ENCODE measurements at places on chromosomes 4 and X.

DNA sequence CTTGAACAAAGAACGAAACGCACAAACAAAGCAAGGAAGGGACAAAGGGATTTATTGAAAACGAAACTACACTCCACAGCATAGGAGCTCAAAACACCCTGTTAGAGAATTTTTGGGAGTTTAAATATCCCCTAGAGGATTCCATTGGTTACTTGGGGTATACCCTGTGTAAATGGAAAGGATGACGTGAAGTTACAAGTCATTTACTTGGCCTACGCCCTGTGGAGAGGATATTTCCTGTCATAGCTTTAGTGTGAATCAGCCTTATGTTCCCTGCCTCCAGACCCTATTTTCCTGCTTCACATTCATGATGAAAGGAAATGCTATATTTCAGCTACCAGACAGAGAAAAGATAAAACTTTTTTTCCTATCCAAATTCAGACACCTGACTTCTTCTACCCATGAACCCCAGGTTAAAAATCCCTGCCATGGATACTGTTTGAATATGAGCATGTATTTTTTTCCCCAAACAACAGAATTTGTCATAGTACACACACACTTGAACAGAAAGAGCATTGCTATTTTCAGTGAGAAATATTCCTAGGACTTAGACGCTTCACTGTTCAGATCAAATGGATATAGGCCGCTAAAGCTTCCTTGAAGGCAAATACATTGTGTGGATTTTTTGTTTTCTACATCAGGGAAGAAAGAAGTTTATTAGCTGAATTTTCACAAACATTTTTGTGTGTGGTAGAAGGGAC, 20.4 kb downstream of the PIN4 start:
- DNase-seq = no peak
- no peak overlapping the region for H3K27ac ChIP-seq
- no peaks in the 10 kb centered on the region for H3K27me3 ChIP-seq
- no peaks in the 10 kb centered on the region for H3K4me1 ChIP-seq

DNA sequence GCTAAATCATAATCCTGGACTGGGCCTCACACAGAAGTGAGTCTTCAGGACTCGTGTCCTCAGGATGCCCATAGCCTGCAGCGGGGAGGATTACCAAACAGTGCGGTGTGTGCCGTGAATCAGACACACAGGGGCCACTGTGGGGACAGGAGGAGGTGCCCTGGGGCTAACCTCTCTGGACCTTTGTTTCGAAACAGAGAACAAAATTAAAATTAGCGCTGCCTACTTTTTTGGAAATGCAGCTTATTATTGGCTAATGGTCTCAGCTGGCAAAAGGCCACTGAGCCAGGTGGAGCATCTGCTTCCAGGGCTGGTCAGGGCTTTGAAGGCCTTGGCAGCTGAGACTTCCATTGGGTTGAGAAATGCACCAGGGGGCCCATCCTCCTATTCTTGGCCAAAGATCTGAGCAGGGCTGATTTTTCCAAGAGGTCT, 236.2 kb downstream of the EVC2 start:
- no peak overlapping the region for H3K4me3 ChIP-seq
- no peaks in the 10 kb centered on the region for H3K36me3 ChIP-seq
- DNase-seq = no peak
- H3K27me3 ChIP-seq = no peaks in the 10 kb centered on the region
- H3K27ac ChIP-seq = no peak overlapping the region

GRCh38 chr4:101221294-101221693, 126.0 kb downstream of the PPP3CA start:
- no peak for DNase-seq
- no peaks in the 10 kb centered on the region for H3K27me3 ChIP-seq
- H3K4me3 ChIP-seq = no peak overlapping the region
- H3K36me3 ChIP-seq = no peaks in the 10 kb centered on the region
- H3K4me1 ChIP-seq = peaks cover 6% of the 10 kb centered on the region
- H3K27ac ChIP-seq = no peak overlapping the region

DNA sequence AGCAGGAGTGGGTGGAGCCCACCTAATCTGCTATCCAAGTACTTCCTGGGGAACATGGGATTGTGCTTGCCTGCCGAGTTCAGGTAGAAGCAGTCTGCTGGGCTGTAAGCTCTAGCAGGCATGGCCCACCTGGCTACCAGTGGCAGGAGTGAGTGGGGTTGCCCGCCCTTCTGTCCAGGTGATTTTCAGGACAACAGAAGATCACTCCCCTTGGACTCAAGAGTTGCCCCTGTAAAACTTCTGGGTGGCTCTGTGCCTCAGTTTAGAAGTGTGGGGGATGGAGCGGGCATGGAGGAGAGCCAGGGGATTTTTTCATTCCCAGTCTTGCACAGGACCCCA, 43.5 kb downstream of the NDST3 start:
- no peak overlapping the region for H3K27ac ChIP-seq
- H3K4me1 ChIP-seq = no peaks in the 10 kb centered on the region

DNA sequence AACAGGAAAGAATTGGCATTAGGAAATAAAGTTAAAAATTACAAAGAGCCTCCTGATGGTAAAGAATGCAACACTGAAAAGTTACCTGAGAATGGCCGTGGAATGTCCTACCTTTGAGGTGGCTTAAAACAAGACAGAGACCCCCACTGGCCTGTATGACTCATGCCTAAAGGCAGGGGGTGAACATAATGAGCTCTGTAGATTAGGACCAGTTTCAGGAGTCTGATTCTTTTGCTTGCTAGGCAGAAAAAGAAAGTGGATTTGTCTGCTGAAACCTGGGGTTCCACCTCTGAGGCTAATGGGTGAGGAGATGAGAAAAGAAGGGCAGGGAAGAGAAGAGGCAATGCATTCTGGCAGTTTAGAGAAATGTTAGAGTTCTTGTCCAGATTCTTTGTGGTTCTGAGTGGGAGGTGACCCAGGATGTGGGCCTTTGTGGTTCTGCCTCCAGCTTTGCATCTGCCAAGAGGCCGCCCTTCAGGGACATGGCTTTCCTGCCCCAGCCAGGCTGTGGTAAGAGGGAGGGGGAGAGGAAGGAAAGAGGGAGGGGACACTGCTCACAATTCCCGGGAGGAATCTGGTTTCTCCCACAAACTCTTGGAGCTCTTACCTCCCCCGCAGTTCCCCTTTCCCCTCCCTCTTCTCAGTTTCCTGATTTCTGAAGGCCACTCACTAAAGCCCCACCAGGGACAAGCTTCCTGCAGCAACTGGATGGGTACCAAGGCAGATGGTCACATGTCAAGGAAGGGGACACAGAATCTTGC, 109.6 kb downstream of the EFNB1 start:
- no peak overlapping the region for H3K27ac ChIP-seq
- no peak for DNase-seq
- H3K36me3 ChIP-seq = no peaks in the 10 kb centered on the region
- H3K27me3 ChIP-seq = no peaks in the 10 kb centered on the region

DNA sequence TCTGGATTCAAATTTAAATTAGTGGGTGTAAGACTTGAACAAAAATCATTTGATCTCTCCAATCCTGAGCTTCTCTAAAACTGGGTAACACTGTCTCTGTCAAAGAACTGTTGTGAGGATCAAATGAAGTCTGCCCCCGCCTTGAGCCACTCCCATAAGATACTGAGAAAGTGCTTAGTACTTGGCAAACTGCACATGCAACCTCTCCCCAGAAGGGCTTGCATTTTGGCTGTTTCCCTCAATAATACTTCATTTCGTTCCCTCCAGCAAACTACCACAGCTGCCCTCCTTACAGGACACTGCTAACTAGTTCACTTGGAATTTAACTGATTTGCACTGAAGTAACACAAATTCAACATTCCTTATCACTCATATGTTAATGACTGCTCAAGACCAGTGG, 79.8 kb downstream of the APBB2 start:
- H3K4me1 ChIP-seq = peaks cover 40% of the 10 kb centered on the region
- no peak for DNase-seq
- H3K27me3 ChIP-seq = no peaks in the 10 kb centered on the region
- no peaks in the 10 kb centered on the region for H3K36me3 ChIP-seq
- H3K4me3 ChIP-seq = no peak overlapping the region
- H3K27ac ChIP-seq = no peak overlapping the region

GRCh38 chrX:1518512-1518911, 18.5 kb downstream of the P2RY8 start:
- H3K36me3 ChIP-seq = no peaks in the 10 kb centered on the region
- no peak overlapping the region for H3K27ac ChIP-seq
- no peak overlapping the region for H3K4me3 ChIP-seq
- DNase-seq = no peak
- H3K4me1 ChIP-seq = no peaks in the 10 kb centered on the region

- H3K4me3 ChIP-seq = no peak overlapping the region
- no peaks in the 10 kb centered on the region for H3K4me1 ChIP-seq
- DNase-seq = no peak
- no peaks in the 10 kb centered on the region for H3K27me3 ChIP-seq
- no peaks in the 10 kb centered on the region for H3K36me3 ChIP-seq
- H3K27ac ChIP-seq = no peak overlapping the region
Measured at GRCh38 chr4:159055833-159056232, 47.0 kb upstream of the RAPGEF2 start.

DNA sequence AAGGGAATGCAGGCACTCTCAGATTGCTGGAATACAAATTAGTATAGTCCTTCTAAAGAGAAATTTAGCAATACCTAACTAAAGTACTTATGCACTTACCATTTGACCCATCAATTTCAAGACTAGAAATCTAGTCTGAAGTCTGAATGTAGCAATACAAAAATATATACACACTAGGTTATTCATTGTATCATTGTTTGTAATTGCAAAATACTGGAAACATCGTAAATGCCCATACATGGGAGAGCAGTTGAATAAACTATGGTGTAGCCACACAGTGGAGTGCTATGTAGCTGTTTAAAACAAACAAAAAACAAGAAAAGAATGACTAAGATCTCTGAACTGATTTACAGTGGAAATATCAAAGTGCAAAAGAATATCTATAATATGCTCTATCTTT, 346.4 kb downstream of the ZNF674 start:
- H3K27ac ChIP-seq = no peak overlapping the region
- H3K36me3 ChIP-seq = no peaks in the 10 kb centered on the region
- no peaks in the 10 kb centered on the region for H3K27me3 ChIP-seq

DNA sequence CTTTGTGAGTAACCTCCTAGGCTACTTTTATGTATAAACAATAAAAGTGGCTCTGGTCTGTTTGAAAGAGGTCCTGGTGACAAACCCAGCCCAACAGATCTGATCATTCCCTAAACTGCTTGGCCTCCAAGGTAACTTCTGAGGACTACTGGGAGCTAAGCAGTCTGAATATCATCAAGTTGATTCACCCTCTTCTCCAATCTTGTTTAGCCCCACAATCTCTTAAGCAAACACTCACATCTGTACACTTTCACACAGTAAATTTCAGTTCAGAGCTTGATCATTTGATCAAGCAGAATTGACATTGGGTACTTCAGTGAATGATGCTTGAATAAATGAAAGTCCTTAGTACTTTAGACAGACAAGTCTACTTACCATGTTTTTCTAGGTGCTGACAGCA, 74.7 kb downstream of the HCCS start:
- no peak overlapping the region for H3K27ac ChIP-seq
- no peak for DNase-seq
- no peaks in the 10 kb centered on the region for H3K27me3 ChIP-seq
- no peaks in the 10 kb centered on the region for H3K4me1 ChIP-seq
- no peaks in the 10 kb centered on the region for H3K36me3 ChIP-seq

GRCh38 chrX:132802033-132802432, 156.4 kb downstream of the HS6ST2 start:
- DNase-seq = no peak
- no peaks in the 10 kb centered on the region for H3K36me3 ChIP-seq
- no peak overlapping the region for H3K27ac ChIP-seq
- no peaks in the 10 kb centered on the region for H3K4me1 ChIP-seq
- no peaks in the 10 kb centered on the region for H3K27me3 ChIP-seq
- H3K4me3 ChIP-seq = no peak overlapping the region

DNA sequence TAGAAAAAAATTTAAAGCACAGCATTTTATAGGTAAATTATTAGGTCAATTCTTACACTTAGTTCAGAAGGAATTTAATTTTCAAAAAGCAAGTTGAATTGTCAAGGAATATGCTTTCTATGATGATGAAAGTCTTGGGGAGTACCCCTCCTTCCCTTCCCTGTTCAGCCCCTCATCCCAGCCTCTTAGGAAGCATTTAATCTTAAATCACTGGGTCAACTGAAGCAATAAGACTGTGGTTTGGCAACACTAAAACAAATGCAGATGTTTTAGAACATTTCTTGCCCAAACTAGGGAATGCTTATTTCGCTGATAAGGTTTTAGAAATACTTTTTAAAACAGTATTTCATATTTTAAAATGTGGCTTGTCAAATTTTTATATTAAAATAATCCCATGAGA, 19.1 kb upstream of the ARSJ start:
- no peak overlapping the region for H3K4me3 ChIP-seq
- DNase-seq = no peak
- no peak overlapping the region for H3K27ac ChIP-seq
- H3K36me3 ChIP-seq = no peaks in the 10 kb centered on the region
- H3K27me3 ChIP-seq = no peaks in the 10 kb centered on the region
- no peaks in the 10 kb centered on the region for H3K4me1 ChIP-seq

All from upper lobe of left lung (tissue), 6 donors.